ENCODE measurements at places on chromosomes 1 and 21.

GRCh38 chr1:14826731-14827326, 228.3 kb downstream of the KAZN start:
- no peak for DNase-seq

DNA sequence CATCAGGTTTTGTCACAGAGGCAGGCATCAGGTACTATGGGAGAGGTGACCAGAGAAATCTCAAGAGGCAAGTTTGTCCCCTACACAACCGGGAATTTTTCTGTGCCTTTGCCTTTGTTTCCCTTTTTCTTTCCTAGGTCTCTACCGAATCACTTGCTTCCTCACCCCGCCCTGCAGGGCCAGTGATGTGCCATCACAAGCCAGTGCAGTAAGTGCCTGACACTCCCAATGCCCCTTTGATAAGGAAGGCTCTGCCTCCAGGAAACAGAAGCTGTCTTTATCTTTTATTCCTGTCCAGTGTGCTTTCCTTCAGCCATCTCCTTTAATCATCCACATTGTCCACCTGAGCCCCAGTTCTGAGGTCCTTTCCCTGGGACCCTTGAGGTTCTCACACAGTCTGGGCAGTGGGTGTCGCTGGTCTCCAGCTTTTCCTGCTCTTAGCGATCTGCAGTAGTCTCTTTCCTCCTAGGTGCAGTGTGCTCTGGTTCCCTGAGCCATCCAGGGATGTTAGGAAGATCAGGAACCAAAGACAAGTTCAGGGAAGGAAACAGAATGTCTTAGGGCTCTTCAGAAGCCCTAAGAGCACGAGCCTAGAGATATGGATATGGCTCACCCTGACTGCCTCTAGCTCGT, 36.6 kb downstream of the GJA5 start:
- no peak for DNase-seq

- no peak for DNase-seq
Measured at GRCh38 chr1:21938732-21939538, 1.8 kb upstream of the HSPG2 start.

DNA sequence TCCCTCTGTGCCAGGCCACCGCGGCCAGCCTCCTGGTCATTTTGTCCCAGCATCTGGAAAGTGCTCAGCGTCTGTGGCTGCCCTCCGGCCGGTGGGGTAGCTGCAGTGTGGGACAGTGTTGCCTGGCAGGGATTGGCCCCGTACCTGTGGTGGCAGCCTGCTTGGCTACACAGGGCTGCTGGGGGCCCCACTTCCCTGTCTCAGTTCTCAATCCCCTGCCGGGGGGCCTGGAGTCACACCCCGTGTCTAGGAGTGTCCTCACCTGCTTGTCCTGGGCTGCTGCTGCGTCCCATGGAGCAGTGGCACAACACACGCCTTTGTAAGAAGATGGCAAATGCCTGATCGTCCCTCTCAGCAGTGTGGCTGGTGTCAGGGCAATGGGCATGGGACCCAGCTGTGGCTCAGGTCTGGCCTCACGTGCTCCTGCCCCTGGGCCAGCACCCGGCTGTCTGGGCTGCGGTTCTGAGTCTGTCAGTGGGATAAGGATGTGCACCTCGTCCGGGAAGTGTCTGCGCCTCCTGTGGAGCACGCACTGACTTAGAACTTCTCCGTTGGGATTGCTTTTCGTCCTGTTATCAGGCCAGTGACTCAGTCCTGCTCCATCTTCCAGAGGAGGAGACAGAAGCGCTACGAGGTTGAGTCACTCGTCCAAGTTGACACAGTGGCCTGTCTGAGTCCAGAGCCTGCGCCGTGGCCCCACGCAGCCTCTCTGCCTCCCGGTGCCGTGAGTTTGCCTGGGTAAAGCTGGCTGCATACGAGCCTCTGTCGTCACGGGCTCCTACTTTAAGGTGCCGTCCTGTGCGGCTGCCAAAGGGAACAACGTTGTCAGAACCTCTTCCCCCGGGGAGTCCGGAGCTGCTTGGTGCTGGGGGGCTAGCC, 41.0 kb downstream of the CRYAA start:
- DNase-seq, result no peak

GRCh38 chr1:233347338-233347737, 19.8 kb downstream of the MAP3K21 start:
- DNase-seq, result no peak

GRCh38 chr1:100266741-100267140, 725 bp downstream of the RTCA start:
- DNase-seq, result peak; percentile 58

GRCh38 chr1:199510314-199510713, 517.2 kb upstream of the NR5A2 start:
- no peak for DNase-seq

GRCh38 chr21:29656504-29657239, 283.1 kb downstream of the GRIK1 start:
- peak; percentile 74 for DNase-seq

DNA sequence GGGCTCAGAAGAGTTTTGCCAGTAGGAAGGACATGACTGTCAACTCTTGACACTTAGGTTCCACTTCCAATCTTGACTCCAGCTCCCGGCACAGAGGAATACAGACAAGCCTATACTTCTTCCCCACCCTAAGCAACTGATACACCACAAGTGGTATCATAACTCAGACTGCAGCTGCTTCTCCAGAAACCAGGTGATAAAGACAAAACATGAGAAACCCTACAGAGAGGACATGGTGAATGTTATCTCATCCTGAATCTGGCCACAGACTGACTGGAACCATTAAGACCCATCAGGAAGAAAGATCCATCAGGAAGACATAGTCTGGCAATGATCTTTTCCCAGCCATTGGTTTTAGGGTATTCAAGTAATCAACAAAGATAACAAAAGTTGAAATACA, 13.8 kb downstream of the PAXBP1 start:
- DNase-seq, result no peak

- DNase-seq, result no peak
Measured at GRCh38 chr1:201759194-201759815, 69.7 kb upstream of the IPO9 start.

- DNase-seq, result no peak
Measured at GRCh38 chr1:229886636-229887035, 180.4 kb upstream of the GALNT2 start.

DNA sequence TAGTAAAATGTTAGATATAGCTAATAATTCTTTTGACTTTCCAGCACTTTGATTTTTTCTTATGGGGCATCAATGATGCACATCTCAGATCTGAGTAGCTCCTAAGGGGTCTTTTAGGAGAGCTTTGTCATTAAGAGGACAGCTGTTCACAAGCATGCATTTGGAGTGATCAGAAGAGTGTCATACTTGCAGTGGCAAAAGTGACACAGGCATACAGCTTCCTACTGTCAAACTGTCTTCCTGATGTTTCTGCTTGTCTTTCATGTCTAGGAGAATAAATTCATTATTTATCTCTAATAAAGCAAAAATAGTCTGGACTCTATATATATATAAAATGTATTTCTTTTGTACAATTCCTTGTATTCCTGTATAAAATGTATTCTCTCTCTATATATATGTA, 273.0 kb downstream of the PAPPA2 start:
- DNase-seq, result no peak

DNA sequence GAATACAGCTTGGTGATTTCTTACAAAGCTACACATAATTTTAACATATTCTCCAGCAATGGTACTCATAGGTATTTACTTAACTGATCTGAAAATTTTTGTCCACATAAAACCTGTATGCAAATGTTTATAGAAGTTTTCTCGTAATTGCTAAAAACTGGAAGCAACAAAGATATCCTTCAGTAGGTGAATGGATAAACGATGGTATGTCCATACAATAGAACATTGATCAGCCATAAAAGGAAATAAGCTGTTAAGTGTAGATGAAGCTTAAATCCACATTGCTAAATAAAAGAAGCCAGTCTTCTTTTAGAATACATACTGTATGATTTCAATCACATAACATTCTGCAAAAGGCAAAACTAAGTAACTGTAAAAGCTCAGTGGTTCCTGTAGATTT, 224.8 kb upstream of the DPYD start:
- no peak for DNase-seq

GRCh38 chr1:25896266-25896665, 10.0 kb downstream of the STMN1 start:
- no peak for DNase-seq

- DNase-seq, result no peak
Measured at GRCh38 chr1:58399176-58399575, 147.3 kb downstream of the OMA1 start.

GRCh38 chr1:211309617-211310016, 17.0 kb upstream of the TRAF5 start:
- DNase-seq, result no peak

GRCh38 chr1:55931081-55931940, 648.1 kb downstream of the PLPP3 start:
- no peak for DNase-seq

DNA sequence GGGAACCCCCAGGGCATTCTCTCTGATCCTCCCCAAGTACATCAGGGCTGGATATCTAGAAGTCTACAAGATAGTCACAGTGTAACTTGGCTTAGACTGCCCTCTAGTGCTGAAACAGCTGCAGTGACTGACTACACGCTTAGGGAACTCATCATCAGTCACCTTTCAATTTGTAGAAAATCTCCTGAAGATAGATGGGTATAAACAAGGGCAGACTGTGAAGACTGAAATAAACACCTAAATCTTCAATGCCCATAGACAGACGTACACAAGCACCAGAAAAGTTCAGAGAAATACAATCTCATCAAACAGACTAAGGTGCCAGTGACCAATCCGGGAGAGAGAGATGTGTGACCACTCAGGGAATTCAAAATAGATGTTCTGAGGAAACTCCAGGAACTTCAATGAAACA, 46.6 kb downstream of the PACC1 start:
- peak; percentile 80 for DNase-seq

DNA sequence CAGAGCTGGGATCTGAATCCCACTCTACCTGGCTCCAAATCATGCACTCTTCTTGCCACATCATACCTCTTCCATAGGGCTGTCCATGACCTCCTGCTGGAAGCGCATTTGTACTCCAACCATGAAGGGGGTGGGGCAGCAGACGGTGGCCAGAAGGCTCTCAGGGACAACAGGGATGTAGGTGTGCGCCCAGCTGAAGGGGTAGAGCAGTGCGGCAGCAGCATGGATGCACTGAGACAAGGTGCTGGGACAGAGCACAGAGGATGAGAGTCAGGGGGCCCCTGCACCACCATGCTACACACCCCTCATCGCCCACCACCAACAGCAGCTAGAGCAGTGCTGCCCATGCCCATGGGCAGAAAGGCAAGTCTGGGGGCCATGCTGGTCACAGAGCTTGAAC, 8.4 kb downstream of the DENND2D start:
- DNase-seq, result no peak

- no peak for DNase-seq
Measured at GRCh38 chr1:96520579-96520947, 201.0 kb upstream of the PTBP2 start.

GRCh38 chr1:109772658-109773202, 9.0 kb upstream of the EPS8L3 start:
- DNase-seq, result no peak

- DNase-seq, result no peak
Measured at GRCh38 chr1:204092632-204093420, 19.9 kb downstream of the SOX13 start.

GRCh38 chr1:198606020-198606438, 32.8 kb upstream of the PTPRC start:
- DNase-seq, result no peak

DNA sequence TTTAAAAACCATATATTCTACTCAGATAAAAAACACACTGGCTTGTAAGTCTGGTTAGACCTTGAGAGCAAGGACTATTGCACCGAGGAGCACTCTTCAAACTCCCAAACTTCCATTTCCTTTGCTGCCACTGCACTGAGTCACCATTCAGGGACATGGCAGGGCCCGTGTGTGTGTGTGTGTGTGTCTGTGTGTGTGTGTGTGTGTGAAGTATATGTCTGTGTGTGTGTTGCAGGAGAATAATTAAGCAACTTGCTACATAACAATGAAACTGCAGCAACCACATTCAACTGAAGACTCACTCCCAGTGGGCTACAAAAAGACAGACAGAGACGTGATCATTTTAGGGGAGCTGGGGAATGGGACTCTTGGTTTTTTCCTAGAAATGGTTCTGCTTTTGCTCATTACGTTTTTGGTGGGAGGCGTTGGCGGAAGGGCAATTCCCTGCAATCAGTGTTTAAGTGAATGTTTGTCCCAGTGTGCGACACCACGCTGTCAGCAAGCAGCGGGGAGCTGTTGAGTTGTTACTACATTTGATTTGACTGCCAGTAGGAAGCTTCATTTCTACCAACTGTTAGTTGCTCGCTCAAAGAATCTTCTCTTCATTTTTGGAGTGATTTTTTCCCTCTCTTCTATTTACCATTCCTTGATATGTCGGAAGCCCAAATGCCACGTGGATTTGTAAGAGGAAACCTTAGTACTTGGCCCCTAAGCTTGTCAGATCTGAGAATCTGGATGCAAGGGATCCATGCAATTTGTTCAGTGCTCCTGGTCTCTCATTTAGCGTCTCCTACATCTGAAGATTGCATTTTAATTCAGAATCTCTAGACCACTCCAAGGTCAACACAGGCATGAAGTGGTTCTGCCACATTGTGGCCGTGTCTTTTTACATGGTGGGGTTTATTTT, 36.1 kb downstream of the ESRRG start:
- DNase-seq, result no peak

GRCh38 chr1:194167956-194168640, 981.7 kb upstream of the B3GALT2 start:
- DNase-seq, result no peak

DNA sequence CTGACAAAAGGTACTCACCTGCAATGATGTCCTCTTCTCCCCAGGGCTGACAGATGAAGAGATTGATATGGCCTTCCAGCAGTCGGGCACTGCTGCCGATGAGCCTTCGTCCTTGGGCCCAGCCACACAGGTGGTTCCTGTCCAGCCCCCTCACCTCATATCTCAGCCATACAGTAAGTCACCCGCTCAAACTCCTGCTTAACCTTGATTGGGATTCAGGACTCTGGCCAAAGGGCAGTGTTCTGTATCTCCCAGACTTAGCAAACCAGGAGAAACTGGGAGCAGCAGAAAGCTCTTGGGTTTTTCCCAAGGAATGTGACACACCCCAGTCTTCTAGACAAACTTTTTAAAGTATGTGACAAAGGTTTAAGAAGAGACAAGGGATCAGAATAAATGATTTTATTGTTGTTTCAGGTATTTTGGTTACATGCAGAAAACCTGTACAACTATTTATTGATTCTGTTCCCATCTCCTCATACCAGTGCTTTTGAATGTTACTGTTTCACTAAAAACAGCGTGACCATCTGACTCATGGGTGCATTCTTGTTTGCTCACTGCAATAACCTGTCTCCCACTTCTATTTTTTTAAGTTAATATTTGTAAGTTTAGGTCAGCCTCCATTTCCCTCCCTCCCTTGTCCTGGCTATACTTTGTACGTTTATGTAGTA, 124.6 kb downstream of the PEX14 start:
- DNase-seq, result no peak
